Fibroblast of skin of abdomen (primary cell): ENCODE measurements at places on chromosomes 4 and X.

DNA sequence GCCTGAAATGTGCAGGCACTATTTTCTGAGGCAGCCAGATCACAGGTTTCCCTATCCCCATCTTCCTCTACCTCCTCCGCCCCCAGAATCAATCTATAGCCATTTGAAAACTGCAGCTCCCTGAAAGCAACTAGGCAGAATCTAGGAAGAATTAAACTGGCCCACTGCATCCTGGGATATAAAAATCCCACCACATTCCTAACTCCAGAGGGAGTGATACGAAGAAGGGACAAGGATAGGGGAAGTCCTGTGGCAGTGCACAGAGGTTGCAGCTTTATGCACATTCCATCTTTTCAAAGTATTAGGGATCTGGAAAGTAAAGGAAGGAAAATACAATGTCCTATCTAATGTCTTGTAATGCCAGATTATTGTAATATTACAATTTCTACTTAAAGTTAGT, 18.3 kb upstream of the HERC3 start:
- peak; percentile 44 for DNase-seq

- peak; percentile 3 for DNase-seq
Measured at GRCh38 chrX:15151267-15152186, 118.4 kb downstream of the ASB9 start.

GRCh38 chr4:128663325-128663724, 146.2 kb upstream of the JADE1 start:
- no peak for DNase-seq

GRCh38 chr4:8109406-8110065, 49.1 kb downstream of the ABLIM2 start:
- no peak for DNase-seq

DNA sequence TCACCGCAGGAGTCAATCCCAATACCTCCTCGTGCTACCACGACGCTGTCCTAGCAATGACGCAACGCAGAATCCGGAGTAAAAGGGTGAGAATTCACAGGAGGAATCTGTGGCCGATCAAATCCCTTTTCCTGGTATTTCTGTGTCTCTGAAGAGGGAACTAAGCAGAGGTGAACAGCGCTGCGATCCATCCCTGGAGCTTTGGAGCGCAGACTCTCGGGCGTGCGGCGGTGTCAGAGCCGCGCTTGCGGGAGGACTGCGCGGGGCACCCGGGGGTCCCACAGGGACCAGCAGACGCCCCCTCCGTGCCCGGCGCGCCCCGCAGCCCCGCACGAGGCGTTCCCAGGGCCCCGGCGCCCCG, 17.2 kb upstream of the ZNF718 start:
- no peak for DNase-seq

DNA sequence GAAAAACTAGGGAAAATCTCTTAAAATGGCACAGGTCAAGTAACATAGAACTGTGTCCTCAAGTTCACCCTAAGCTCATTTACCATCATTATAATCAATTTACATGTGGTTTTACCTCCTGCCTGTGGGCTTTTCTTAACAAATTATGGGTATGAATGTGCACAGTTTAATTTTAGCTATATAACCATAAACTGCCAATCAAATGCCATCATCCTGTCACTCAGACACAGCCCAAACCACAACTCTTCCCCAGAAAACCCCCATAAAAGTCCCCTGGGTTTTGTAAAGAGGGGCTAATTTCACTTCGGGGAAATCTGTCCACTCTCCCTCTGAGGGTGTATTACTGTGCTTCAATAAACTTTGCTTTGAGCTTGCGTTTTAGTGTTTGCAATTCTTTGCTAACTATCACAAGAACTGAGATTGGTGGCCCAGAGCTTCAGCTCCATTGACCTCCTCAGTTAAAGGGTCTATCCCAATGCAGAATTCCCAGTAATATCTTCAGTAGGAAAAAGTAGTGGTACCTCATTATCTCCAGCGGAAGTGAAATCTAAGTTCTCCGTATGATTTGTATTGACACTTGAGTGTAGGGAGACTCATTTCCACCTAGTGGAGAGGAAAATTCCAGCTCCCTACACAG, 394.6 kb downstream of the SPOCK3 start:
- DNase-seq: no peak

DNA sequence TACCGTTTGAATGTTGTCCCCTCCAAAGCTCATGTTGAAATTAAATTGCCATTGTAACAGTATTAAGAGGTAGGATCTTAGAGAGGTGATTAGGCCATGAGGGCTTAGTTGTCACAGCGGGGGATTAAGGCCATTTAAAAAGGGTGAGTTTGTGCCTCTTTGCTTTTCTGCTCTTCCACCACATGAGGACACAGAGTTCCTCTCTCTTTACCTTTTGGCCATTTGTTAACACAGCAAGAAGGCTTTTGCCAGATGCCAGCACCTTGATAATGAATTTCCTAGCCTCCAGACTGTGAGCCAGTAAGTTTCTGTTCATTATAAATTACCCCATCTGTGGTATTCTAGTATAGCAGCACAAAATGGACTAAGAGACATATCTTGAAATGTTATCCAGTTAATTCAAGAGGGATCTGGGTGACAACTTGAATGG, 7.8 kb upstream of the HERC3 start:
- no peak for DNase-seq

GRCh38 chrX:2498781-2499302, 1.9 kb downstream of the DHRSX start:
- DNase-seq: peak; percentile 5

- peak; percentile 35 for DNase-seq
Measured at GRCh38 chr4:56460085-56460484, 7.3 kb upstream of the SRP72 start.

DNA sequence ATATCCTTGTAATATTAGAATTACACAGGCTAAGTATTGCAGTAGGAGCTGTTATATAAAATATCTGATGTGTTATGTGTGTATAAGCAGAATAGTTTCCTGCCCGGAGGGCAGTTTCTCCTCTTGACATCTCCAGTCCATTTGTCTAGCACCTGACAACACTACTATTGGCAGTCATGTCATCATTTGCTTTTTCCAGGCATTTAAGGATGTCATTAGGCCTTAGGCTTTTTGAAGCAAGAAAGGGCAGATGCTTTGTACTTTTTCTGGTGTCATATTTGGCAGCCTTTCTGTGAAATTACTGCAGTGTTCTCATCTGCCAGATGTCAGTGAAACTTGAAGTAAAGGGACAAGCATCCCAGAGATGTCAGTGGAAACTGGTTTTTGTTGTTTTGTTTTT, 2017.6 kb upstream of the IGFBP7 start:
- no peak for DNase-seq

GRCh38 chr4:113539408-113539807, 222.1 kb downstream of the CAMK2D start:
- peak; percentile 79 for DNase-seq

- DNase-seq: peak; percentile 4
Measured at GRCh38 chr4:83617371-83618035, 81.6 kb downstream of the GPAT3 start.

- DNase-seq: no peak
Measured at GRCh38 chrX:64265265-64265664, 34.9 kb upstream of the ASB12 start.

GRCh38 chr4:3707423-3708102, 58.6 kb upstream of the ADRA2C start:
- DNase-seq: no peak

DNA sequence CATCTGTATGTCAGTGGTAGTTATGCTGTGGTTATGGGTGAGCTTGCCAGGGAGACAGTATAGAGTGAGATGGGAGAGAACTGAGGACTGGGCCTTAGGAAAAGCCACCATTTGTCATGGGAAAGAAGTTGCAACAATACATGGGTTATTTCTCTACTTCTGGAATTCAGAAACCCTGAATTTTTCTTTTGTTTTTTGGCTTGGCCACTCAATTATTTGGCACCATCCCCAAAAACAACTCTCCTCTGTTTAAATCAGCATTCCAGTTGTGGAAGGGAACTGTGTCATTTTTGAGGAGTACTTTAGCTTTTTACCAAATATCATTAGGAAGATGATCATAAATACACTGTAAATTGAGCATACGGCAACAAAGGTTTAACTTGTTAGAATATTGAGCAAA, 41.1 kb upstream of the ACSL4 start:
- DNase-seq: no peak

- DNase-seq: no peak
Measured at GRCh38 chrX:136159611-136160025, 12.3 kb downstream of the FHL1 start.

GRCh38 chr4:185112104-185112503, 31.0 kb upstream of the SLC25A4 start:
- peak; percentile 83 for DNase-seq

DNA sequence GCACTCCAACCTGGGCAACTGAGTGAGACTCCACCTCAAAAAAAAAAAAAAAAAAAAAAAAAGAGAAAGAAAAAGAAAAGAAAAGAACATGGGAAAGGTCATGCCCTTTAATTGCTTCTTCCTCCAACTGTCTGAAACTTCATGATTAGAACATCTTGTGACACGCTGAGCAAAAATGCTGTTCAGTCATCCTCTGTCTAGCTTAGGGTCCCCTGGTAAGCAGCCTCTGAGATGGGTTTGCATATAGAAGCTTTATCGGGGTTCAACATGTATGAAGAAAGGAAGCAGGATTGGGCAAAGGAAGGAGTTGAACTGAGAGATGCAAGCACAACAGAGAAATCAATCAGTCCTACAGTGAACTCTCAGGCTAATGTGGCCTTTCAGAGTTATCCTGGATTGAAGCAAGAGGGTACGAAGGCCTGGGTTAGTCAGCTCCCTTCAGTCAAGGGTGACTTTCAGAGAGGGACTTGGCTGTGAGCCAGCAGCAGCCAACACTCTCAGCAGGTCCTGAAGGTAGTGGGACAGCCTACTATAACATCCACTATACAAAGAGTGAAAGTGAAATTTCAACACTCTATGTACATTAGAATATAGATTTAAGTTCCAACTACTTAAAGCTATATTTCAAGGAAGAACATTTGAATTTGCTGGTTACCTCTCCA, 11.4 kb downstream of the MAOB start:
- DNase-seq: no peak

DNA sequence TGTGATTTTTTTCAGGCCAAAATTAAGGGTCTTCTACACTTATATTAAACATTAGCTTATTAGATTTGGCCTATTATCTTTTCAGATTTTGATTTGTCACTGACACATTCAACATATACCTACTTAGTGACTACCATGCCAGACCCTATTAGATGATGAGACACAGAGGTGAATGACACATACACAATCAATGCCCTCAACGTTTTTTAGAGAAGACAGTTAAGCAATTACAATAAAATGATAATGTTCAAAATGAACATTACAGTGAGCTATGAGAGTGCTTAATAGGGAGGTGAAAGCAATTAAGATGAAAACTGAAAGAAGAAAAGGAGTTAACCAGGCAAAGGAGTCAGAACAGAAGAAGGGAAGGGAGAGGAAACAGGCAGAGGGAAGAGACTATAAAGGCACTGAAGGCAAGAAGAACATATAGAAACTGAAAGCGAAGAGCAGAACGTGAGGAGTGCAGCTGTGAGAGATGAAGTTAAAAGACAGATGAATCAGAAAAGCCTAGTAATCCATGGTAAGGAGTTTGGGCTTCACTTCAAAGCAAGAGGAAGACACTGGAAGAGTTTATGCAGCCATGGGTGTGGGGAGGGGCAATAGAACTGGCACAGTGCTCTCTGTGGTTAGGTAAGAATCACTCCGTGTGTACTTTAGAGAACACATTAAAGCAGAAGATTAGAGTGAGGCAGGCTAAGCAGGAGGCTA, 119.0 kb downstream of the REELD1 start:
- DNase-seq: peak; percentile 84

DNA sequence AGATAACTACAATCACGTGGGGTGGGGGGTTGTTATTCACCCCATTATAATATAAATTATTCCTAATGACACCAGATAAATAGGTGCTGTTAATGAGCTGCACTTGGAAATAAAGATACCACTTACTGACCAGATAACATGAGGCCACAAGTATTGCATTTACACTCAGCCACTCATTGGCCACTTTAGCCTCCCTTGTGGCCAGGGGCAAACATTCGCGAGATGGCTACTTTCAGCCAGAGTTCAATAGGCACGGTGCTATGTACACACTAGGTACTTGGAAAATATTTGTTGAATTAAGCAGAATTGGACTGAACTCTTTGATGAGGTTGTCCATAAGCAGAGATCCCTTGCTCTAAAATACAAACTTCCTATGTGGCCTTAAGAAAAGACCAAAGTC, 713.7 kb upstream of the TENM3 start:
- no peak for DNase-seq

DNA sequence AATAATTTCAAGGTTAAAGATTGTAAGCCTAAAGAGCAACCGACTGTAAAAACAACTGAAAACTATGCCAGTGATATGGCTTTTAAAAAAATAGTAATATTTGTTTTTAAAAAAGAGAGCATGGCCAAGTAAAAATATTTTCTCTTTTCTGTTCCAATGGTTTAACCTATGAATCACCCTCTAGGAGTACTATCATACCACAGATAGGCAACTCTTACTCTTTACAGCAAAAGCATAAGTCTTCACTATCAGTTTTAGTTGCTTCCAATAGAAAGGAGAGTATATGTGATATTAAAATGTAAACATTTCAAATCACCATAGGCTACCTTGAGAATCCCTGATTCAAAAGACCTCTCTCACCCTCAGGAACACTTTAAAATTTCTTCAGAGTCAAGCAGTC, 102.6 kb downstream of the AMELX start:
- DNase-seq: no peak

GRCh38 chrX:153527208-153527607, 9.8 kb downstream of the ATP2B3 start:
- no peak for DNase-seq

- no peak for DNase-seq
Measured at GRCh38 chrX:134461437-134461836, 1.5 kb downstream of the HPRT1 start.

DNA sequence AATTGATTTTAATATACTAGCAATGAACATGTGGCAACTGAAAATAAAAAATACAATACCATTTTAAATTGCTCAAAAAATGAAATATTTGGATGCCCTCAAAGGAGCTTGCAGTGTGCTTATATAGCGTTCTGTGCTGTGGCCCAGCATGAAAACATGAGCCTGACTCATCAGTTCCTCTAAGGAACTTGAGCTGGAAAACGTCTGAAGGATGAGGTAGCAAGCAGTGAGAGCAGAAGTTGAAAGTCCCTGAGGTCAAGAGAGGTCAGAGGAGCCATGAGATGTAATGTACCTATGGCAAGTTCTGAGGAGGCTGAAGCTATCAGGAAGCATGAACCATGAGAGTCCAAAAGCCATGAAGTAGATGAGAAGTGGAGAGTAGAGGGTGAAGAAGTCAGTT, 59.7 kb downstream of the HMGB3 start:
- no peak for DNase-seq

GRCh38 chr4:183987987-183988392, 82.9 kb downstream of the STOX2 start:
- DNase-seq: peak; percentile 87

- DNase-seq: no peak
Measured at GRCh38 chrX:78506248-78506647, 152.9 kb downstream of the RTL3 start.

- no peak for DNase-seq
Measured at GRCh38 chrX:97938706-97939105, 1055.0 kb downstream of the RPA4 start.

GRCh38 chrX:44596277-44596676, 53.6 kb upstream of the FUNDC1 start:
- DNase-seq: no peak

DNA sequence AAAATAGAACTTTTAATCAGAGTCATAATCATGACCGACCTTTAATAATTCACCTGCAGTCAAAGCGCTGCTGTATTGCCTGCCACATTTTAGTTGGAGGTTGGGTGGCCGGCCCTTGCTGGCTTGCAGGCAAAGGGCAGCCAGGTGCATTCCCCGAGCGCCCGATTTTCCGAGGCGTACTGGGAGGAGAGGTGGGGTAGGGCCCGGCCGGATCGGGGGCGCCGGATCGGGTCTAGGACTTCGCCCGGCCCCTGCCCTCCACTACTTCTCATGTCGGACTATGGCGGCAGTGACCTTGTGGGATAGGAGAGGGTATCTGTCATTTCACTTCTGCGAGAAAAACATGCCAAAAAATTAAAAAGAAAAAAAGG, 2.5 kb upstream of the RS1 start:
- no peak for DNase-seq
